Panc1 (cell line): ENCODE measurements at places on chromosomes 16 and 17. TPM values are rescaled to one million over a fixed set of nuclear protein-coding genes. Genes with fewer than 3 reads are reported as not detected.
A peak's percentile ranks its signal among the peaks of the same experiment; 100 is the strongest.

The ADAD2 gene
- total RNA-seq: not detected

The AOC3 gene
- 0.21 TPM for total RNA-seq

The CD68 gene
- total RNA-seq: 51.6 TPM

The CTRB1 gene
- total RNA-seq: 2.7 TPM

DNA sequence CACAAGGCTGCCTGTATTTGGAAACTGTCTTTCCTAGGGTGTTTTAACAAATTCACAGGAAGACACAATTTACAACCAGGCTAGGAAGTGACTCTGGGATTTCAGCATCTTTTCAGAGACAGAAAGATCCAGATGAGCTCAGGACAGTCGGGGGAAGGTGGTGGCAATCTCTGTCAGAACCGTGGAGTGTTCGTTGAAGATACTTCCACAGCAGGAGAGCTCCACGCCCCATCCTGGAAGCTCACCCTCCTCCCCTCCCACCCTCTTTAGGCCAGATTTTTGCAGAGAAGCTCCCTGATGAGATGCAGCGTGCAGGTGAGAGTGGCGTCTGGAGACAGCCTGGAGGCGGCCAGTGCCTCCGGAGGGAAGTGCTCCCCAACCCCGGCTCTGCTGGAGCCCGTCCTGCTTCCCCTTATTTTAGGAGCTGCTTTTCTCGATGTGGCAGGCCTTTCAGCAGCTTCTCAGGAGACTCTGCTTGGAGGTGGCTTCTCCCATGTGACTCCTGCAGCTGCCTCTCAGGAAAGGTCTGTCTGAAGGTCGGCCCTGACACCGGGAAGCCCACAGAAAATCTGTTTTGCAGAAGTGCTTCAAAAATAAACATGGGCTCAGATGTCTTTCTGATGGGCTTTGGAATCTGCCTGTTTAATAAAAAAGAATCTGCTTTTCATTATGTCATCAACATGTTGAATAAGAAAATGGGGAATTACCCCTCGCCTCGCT, 186.4 kb upstream of the CHMP6 start:
- H3K4me3 ChIP-seq: no peak overlapping the region
- DNase-seq: no peak
- no peaks in the 10 kb centered on the region for H3K27me3 ChIP-seq
- H3K36me3 ChIP-seq: no peaks in the 10 kb centered on the region
- H3K27ac ChIP-seq: no peak overlapping the region
- H3K4me1 ChIP-seq: no peaks in the 10 kb centered on the region

DNA sequence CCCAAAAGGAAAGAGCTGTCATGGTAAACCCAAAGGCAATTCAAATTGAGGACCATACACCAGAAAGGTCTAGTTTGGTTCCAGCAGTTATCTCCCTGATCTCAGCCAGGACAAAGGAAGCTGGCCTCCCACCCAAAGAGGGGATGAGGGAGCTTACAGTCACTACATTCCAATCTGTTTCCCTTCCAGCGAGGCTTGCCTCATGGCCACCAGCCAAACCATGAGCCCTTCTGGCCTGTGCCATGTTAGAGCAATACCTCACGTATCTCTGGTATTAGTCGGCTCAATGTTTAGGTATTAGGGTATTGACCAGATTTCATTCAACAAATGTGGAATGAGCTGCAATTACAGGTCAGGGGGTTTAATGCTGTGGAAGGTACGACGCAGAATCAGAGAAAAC, 8.4 kb downstream of the NDUFAB1 start:
- H3K4me3 ChIP-seq: no peak overlapping the region
- H3K4me1 ChIP-seq: no peaks in the 10 kb centered on the region

DNA sequence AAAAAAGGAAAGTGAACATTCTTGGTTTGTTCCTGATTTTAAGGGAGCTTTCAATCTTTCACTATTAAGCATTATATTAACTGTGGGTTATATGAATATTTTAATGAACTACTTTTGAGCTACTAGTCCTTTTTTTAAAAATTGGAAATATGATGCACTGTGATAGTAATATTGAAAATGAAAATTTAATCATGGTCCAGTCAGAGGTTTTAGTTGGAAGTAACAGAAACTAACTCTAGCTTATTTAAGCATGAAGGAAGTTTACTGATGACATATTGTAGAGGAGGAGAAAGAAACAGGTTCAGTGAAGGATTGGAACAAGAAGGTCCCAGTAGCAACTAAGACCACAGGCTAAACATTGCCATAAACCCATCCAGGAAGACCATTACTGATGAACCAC, 20.8 kb upstream of the TMIGD1 start:
- DNase-seq: no peak
- no peak overlapping the region for H3K4me3 ChIP-seq
- no peaks in the 10 kb centered on the region for H3K4me1 ChIP-seq
- H3K36me3 ChIP-seq: no peaks in the 10 kb centered on the region
- H3K27ac ChIP-seq: no peak overlapping the region
- H3K27me3 ChIP-seq: no peaks in the 10 kb centered on the region

- no peak overlapping the region for H3K4me3 ChIP-seq
- H3K4me1 ChIP-seq: no peaks in the 10 kb centered on the region
- H3K27ac ChIP-seq: no peak overlapping the region
Measured at GRCh38 chr16:85707528-85708095, 18.9 kb upstream of the GINS2 start.

GRCh38 chr16:72905581-72905980, 142.3 kb downstream of the ZFHX3 start:
- H3K36me3 ChIP-seq: no peaks in the 10 kb centered on the region
- no peaks in the 10 kb centered on the region for H3K4me1 ChIP-seq
- H3K27ac ChIP-seq: no peak overlapping the region
- no peak for DNase-seq

- H3K4me3 ChIP-seq: no peak overlapping the region
- H3K27me3 ChIP-seq: no peaks in the 10 kb centered on the region; the same call in 1 of the 2 replicates
- DNase-seq: no peak
- H3K36me3 ChIP-seq: no peaks in the 10 kb centered on the region
- H3K4me1 ChIP-seq: no peaks in the 10 kb centered on the region
Measured at GRCh38 chr16:13029786-13030185, 128.4 kb downstream of the SHISA9 start.

DNA sequence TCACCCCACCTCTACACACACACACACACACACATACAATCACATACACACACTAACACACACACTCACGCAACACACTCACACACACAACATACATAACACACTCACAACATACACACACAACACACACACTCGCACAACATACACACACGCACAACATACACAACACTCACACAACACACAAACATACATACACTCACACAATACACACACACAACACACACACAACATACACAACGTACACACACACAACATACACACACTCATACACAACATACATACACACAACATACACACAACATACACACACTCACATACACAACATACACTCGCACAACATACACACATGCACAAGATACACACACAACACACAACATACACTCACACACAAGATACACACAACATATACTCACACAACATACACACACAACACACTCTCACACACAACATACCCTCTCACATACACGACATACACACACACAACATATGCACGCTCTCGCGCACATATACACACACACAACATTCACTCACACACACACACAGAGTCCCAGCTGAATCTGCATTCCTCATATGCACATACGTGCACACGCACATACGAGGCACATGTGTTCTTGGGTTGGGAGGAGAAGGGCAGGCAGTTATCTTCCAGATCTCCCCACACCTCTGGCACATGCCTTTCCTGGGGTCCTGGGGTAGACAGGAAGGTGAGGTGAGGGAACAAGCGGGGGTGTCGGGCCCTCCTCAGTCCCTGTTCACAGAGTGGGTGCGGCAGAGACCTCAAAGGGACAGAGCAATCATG, 1.1 kb downstream of the ASGR2 start:
- DNase-seq: no peak
- no peak overlapping the region for H3K27ac ChIP-seq
- H3K36me3 ChIP-seq: no peaks in the 10 kb centered on the region
- no peaks in the 10 kb centered on the region for H3K27me3 ChIP-seq
- H3K4me3 ChIP-seq: no peak overlapping the region

DNA sequence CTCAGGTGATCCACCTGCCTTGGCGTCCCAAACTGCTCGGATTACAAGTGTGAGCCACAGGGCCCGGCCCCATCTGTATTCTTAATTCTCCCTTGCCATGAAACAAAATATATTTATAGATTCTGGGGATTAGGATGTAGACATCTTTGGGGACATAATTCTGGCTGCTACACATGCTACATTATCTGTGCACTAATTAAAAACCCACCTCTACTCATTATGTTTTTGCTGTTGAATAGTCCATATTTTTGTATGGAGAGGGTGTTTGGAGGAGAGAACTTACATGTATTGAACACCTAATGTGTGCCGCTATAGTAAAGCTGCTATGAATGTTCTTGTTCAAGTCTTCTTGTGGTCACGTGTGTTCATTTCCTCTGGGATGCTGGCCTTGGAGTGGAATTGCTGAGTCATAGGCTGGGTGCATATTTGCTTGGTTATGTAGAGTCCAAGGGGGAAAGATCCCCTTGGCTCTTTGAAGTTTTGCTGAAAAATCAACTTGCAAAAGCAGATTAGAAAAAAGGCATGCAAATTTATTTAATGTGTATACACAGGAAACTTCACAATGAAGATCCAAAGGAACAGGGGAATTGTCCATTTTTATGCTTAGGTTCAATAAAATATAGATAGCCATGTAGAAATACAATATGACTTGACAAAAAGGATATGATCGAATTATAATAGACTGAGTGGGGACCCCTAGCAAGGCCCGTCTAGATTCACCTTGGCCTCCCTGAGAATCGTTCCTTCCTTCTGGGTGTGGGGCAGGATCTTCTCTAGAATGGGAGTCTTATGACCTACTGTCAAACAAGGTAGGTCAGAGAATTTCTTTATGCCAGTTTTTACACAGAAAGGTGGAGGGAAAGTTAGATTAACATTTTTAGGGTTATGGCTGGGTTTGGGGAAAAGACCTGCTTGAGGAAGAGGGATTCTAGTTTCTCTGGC, 42.1 kb upstream of the GPRC5B start:
- no peak overlapping the region for H3K27ac ChIP-seq
- peaks cover 3% of the 10 kb centered on the region; the same call in 1 of the 2 replicates for H3K27me3 ChIP-seq
- no peaks in the 10 kb centered on the region for H3K36me3 ChIP-seq
- no peak overlapping the region for H3K4me3 ChIP-seq

DNA sequence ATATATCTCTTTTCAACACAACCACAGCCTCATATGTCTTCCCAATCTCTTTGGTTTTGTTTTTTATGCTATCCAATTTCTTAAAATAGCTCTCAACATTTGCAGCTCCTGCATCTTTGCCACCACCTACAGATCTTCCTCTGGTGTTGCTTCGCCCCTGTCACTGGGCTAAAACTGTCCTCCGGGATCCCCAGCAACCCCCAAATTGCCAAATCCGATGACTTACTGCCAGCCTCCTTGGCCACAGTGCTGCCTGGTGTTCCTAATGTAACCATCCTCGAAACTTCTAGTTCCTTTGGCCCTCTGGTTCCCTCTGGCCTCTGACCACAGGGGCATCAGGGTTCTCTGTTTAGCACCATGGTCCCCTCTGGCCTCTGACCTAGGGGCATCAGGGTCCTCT, 70.8 kb downstream of the ELAC2 start:
- H3K36me3 ChIP-seq: no peaks in the 10 kb centered on the region
- H3K27me3 ChIP-seq: no peaks in the 10 kb centered on the region
- no peak overlapping the region for H3K27ac ChIP-seq
- no peak overlapping the region for H3K4me3 ChIP-seq
- no peak for DNase-seq

GRCh38 chr16:12498077-12498476, 305.6 kb downstream of the CPPED1 start:
- H3K4me3 ChIP-seq: no peak overlapping the region
- DNase-seq: no peak
- H3K27me3 ChIP-seq: no peaks in the 10 kb centered on the region
- no peaks in the 10 kb centered on the region for H3K36me3 ChIP-seq
- no peaks in the 10 kb centered on the region for H3K4me1 ChIP-seq

- no peak for DNase-seq
- H3K4me1 ChIP-seq: no peaks in the 10 kb centered on the region
- H3K27ac ChIP-seq: no peak overlapping the region
Measured at GRCh38 chr16:29025735-29026134, 40.9 kb downstream of the LAT start.

- peaks cover 8% of the 10 kb centered on the region for H3K4me1 ChIP-seq
- peak overlapping the region; percentile 18; the same call in 1 of the 2 replicates for H3K27ac ChIP-seq
- H3K36me3 ChIP-seq: no peaks in the 10 kb centered on the region
- H3K4me3 ChIP-seq: no peak overlapping the region
Measured at GRCh38 chr17:56785997-56786680, 47.6 kb downstream of the C17orf67 start.

- no peak for DNase-seq
- no peaks in the 10 kb centered on the region for H3K4me1 ChIP-seq
- H3K27me3 ChIP-seq: no peaks in the 10 kb centered on the region
- no peaks in the 10 kb centered on the region for H3K36me3 ChIP-seq
- no peak overlapping the region for H3K27ac ChIP-seq
Measured at GRCh38 chr16:87254296-87254695, 62.9 kb downstream of the C16orf95 start.

- DNase-seq: no peak
- no peaks in the 10 kb centered on the region for H3K4me1 ChIP-seq
- H3K27me3 ChIP-seq: no peaks in the 10 kb centered on the region
- H3K36me3 ChIP-seq: no peaks in the 10 kb centered on the region
Measured at GRCh38 chr16:75908331-75909117, 182.2 kb upstream of the CPHXL start.
